ENCODE measurements at places on chromosomes 5 and 9. TPM values are rescaled to one million over a fixed set of nuclear protein-coding genes. Genes with fewer than 3 reads are reported as not detected.

- H3K36me3 ChIP-seq, result no peaks in the 10 kb centered on the region
- H3K27me3 ChIP-seq, result no peaks in the 10 kb centered on the region
- no peak overlapping the region for H3K27ac ChIP-seq
- no peak for DNase-seq
These were observed 106.1 kb downstream of the STK32A start for GRCh38 chr5:147340941-147341340.

DNA sequence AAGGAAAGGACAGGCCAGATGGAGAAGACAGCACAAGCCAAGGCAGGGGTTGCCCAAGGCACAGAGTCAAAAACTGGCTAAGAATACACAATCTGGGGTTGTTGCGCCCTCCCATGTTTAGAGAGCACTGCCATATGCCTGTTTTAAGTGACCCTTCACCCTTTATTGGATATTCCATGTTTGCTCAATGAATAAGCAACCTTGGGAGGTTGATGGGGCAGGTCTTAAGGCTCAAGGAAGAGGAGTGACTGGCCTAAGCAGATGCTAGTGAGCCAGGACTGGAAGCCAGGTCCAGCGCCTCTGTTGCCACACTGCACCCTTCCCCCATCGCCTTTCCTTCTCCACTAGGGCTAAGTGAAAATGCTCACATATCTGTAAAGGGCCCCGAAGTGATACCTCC, 6.7 kb downstream of the TXN start:
- peaks cover 8% of the 10 kb centered on the region for H3K4me1 ChIP-seq
- peaks cover 51% of the 10 kb centered on the region for H3K36me3 ChIP-seq
- DNase-seq, result no peak
- no peak overlapping the region for H3K4me3 ChIP-seq

DNA sequence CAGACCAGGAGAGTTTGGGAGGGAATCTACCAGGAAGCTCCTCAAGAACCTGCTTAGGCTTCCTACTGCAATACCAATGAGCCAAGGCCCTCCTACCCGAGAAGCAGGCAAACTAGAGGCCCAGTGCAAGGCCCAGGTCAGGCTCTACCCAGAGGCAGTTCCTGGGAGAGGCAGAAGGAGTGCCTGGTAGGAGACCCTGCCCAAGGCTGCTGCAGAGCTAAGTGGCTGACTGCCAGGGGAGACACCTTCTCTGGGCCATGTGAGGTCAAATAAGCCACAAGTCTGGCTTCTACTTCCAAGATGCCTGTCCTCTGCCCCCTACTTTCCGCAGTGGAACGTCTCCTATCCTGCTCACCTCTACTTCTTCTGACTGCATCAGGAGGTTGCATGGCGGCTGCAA, 17.8 kb downstream of the ACSL6 start:
- peaks cover 8% of the 10 kb centered on the region for H3K4me1 ChIP-seq
- H3K36me3 ChIP-seq, result no peaks in the 10 kb centered on the region
- H3K27me3 ChIP-seq, result no peaks in the 10 kb centered on the region

GRCh38 chr9:113611461-113612215, 148.1 kb downstream of the RGS3 start:
- no peaks in the 10 kb centered on the region for H3K36me3 ChIP-seq
- DNase-seq, result peak; percentile 39
- H3K27ac ChIP-seq, result no peak overlapping the region
- H3K27me3 ChIP-seq, result no peaks in the 10 kb centered on the region

DNA sequence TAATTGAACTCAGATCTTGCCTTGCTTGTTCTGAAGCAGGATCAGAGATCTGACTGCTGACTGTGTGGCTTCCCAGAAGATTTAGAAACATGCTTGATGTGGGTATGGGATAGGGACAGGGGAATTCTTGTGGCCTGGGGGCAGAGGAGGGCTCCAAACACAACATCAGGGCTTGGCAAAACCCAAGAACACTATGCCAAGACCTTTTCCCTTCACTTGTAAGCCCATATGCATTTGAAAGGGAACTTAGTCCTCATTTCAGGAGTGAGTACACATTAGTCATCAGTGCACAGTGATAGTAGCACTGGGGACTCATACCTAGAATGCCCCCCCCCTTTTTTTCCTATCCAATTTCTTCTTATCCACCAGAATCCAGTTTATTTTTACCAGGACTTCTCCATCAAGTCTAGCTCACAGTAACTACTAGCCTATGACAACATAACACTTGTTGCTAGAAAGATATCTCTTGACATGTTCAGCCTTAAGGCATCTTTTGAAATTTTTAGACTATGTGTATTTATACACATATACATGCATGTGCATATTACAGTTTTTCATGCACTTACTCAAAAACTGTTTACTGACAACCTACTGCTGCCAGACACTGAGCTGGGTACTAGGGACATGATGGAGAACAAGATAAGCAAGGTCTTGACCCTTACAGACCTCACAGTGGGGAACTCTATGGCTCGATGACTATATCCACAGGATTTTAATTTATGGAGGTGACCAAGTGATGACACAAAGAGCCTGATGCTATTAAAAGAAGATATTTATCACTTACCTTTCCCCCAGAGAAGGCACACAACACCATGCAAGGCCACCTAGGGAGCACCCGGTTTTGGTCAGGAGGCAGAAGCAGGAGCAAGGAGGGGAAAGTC, 158.3 kb upstream of the MAP3K1 start:
- no peaks in the 10 kb centered on the region for H3K4me1 ChIP-seq
- H3K27ac ChIP-seq, result no peak overlapping the region
- no peaks in the 10 kb centered on the region for H3K27me3 ChIP-seq
- H3K4me3 ChIP-seq, result no peak overlapping the region

- no peak overlapping the region for H3K4me3 ChIP-seq
- no peak overlapping the region for H3K27ac ChIP-seq
- DNase-seq, result no peak
- no peaks in the 10 kb centered on the region for H3K27me3 ChIP-seq
- no peaks in the 10 kb centered on the region for H3K4me1 ChIP-seq
These were observed 592.4 kb downstream of the KIF4B start for GRCh38 chr5:155605920-155606319.

GRCh38 chr9:99823681-99824377, 2.1 kb downstream of the NR4A3 start:
- peak; percentile 78 for DNase-seq
- peak overlapping the region; percentile 71 for H3K4me3 ChIP-seq
- H3K4me1 ChIP-seq, result peaks cover 35% of the 10 kb centered on the region
- no peak overlapping the region for H3K27ac ChIP-seq
- peaks cover 48% of the 10 kb centered on the region for H3K27me3 ChIP-seq
- no peaks in the 10 kb centered on the region for H3K36me3 ChIP-seq

- no peak overlapping the region for H3K27ac ChIP-seq
- H3K36me3 ChIP-seq, result no peaks in the 10 kb centered on the region
- H3K4me1 ChIP-seq, result no peaks in the 10 kb centered on the region
- no peak for DNase-seq
These were observed 686.5 kb upstream of the DMAC1 start for GRCh38 chr9:8486095-8486494.

DNA sequence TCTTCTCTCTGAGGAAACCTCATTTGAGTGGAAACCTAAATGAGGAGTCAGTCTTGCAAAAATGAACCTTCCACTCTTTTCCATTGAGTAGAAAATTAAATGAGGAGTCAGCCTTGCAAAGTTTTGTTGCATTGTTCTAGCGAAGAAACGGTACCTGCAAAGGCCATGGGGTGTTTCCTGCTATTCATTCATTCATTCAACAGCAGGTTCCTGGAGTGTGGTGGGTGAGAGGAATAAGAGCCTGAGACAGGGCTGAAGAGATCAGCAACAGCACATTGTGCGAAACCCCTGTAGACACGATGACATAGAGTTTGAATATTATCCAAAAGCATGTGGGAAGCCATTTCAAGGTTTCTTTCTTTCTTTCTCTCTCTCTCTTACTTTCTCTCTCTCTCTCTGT, 14.6 kb upstream of the SETX start:
- no peak overlapping the region for H3K4me3 ChIP-seq
- no peaks in the 10 kb centered on the region for H3K27me3 ChIP-seq
- peaks cover 8% of the 10 kb centered on the region for H3K4me1 ChIP-seq
- H3K36me3 ChIP-seq, result no peaks in the 10 kb centered on the region
- DNase-seq, result no peak

DNA sequence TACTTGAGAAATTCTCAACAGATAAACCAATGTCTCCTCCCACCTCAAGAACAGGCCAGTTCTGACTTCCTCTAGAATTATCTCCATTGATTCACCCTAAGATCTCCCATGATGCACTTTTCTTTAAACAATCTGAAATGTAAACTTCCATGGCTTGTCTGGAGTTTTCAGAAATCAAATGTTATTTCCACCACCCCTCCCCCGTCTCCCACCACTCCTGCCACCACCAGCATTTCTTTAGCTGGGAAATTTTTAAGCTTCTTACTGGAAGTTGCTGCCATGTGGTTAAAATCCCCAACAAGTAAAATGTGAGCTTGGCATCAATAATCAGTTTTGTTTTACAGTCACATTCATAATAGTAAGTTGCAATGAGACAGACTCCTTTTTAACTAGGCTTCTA, 32.8 kb upstream of the BASP1 start:
- H3K36me3 ChIP-seq, result no peaks in the 10 kb centered on the region
- H3K4me3 ChIP-seq, result no peak overlapping the region
- H3K4me1 ChIP-seq, result peaks cover 15% of the 10 kb centered on the region
- no peaks in the 10 kb centered on the region for H3K27me3 ChIP-seq
- no peak for DNase-seq

DNA sequence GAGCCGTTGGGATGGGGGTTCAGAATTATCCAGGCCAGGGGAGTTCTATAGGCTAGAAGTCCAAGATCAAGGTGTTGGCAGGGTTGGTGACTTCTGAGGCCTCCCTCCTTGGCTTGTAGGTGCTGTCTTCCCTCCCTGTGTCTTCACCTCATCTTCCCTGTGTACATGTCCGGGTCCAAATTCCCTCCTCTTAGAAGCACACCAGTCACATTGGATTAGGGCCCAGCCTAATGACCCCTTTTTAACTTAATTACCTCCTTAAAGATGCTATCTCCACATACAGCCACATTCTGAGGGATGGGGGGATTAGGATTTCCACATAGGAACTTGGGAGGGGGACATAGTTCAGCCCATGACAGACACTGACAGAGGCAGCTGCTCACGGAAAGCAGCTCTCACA, 12.1 kb downstream of the LRSAM1 start:
- H3K27ac ChIP-seq, result no peak overlapping the region
- no peak overlapping the region for H3K4me3 ChIP-seq
- no peaks in the 10 kb centered on the region for H3K4me1 ChIP-seq
- no peak for DNase-seq

Gene GOLM1
- total RNA-seq, result 15.4 TPM

DNA sequence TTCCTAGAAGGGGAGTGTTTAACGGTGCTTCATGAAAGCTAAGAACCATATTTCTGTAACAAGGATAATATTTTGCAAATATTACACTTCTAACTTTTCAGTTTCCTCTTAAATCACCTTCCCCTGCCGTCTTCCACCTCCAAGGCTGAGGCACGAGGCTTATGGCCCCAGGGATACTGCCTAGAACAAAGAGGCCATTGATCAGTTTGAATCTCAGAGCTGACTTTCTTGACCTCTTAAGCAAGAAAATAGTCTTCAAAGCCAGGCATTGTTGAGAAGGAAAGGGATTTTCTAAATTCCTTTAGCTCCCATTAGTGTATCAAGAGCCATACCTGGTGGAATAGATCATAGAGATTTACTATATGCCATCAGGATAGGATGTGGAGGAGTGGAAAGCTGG, 566.2 kb downstream of the BNC2 start:
- no peaks in the 10 kb centered on the region for H3K4me1 ChIP-seq
- H3K27me3 ChIP-seq, result no peaks in the 10 kb centered on the region
- H3K27ac ChIP-seq, result no peak overlapping the region
- DNase-seq, result no peak
- no peak overlapping the region for H3K4me3 ChIP-seq

Gene SPATA6L
- 12.6 TPM for total RNA-seq

GRCh38 chr9:98049288-98050072, 7.1 kb upstream of the NANS start:
- DNase-seq, result no peak
- no peaks in the 10 kb centered on the region for H3K27me3 ChIP-seq
- H3K36me3 ChIP-seq, result no peaks in the 10 kb centered on the region
- H3K27ac ChIP-seq, result no peak overlapping the region

Gene RAI14
- total RNA-seq, result 79.6 TPM

Gene SPINK5
- 3.2 TPM for total RNA-seq

DNA sequence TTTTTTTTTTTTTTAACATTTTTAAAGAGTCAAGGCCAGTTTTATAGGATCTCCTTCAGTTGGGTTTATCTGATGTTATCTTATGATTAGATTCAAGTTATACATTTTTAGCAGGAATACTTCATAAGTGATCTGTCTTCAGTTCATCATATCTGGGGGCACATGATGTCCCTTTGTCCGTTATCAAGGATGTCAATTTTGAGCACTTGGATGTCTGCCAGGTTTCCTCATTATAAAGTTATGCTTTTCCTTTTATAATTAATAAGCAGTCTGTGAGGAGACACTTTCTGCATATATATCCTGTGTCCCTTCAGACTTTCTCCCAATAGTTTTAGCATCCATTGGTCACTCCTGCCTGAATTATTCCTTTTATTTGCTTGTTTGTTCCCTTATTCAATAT, 11.8 kb downstream of the HDHD3 start:
- DNase-seq, result no peak
- no peaks in the 10 kb centered on the region for H3K36me3 ChIP-seq
- no peak overlapping the region for H3K4me3 ChIP-seq
- no peaks in the 10 kb centered on the region for H3K27me3 ChIP-seq

GRCh38 chr5:124468671-124469411, 277.6 kb downstream of the ZNF608 start:
- no peak overlapping the region for H3K27ac ChIP-seq
- no peak for DNase-seq
- H3K4me3 ChIP-seq, result no peak overlapping the region
- no peaks in the 10 kb centered on the region for H3K27me3 ChIP-seq
- H3K4me1 ChIP-seq, result no peaks in the 10 kb centered on the region
- no peaks in the 10 kb centered on the region for H3K36me3 ChIP-seq

GRCh38 chr5:159341906-159342310, 11.6 kb upstream of the IL12B start:
- peak overlapping the region; percentile 31 for H3K27ac ChIP-seq
- no peaks in the 10 kb centered on the region for H3K27me3 ChIP-seq
- no peak overlapping the region for H3K4me3 ChIP-seq
- peak; percentile 72 for DNase-seq
- H3K36me3 ChIP-seq, result no peaks in the 10 kb centered on the region

GRCh38 chr5:79346420-79346824, 110.5 kb downstream of the JMY start:
- H3K36me3 ChIP-seq, result no peaks in the 10 kb centered on the region
- H3K27ac ChIP-seq, result no peak overlapping the region
- H3K4me1 ChIP-seq, result no peaks in the 10 kb centered on the region
- no peak for DNase-seq
- H3K4me3 ChIP-seq, result no peak overlapping the region
- H3K27me3 ChIP-seq, result no peaks in the 10 kb centered on the region

GRCh38 chr9:89701221-89701798, 96.5 kb downstream of the GADD45G start:
- peak; percentile 67 for DNase-seq
- no peak overlapping the region for H3K4me3 ChIP-seq
- peaks cover 7% of the 10 kb centered on the region for H3K4me1 ChIP-seq

Gene PCDHB13
- 3.2 TPM for total RNA-seq

GRCh38 chr5:38790891-38791290, 54.9 kb upstream of the OSMR start:
- H3K27ac ChIP-seq, result no peak overlapping the region
- H3K27me3 ChIP-seq, result no peaks in the 10 kb centered on the region
- no peak overlapping the region for H3K4me3 ChIP-seq

GRCh38 chr5:172370237-172370640, 84.1 kb downstream of the SH3PXD2B start:
- H3K27me3 ChIP-seq, result no peaks in the 10 kb centered on the region
- no peak overlapping the region for H3K4me3 ChIP-seq
- H3K27ac ChIP-seq, result no peak overlapping the region
- H3K36me3 ChIP-seq, result peaks cover 5% of the 10 kb centered on the region
- H3K4me1 ChIP-seq, result no peaks in the 10 kb centered on the region

- H3K27ac ChIP-seq, result no peak overlapping the region
- no peak overlapping the region for H3K4me3 ChIP-seq
- no peak for DNase-seq
- H3K36me3 ChIP-seq, result no peaks in the 10 kb centered on the region
These were observed 49.9 kb upstream of the GDNF start for GRCh38 chr5:37889612-37890317.

Data from upper lobe of right lung (tissue), 1 donor.